ENCODE measurements at places on chromosomes 2 and 18.

DNA sequence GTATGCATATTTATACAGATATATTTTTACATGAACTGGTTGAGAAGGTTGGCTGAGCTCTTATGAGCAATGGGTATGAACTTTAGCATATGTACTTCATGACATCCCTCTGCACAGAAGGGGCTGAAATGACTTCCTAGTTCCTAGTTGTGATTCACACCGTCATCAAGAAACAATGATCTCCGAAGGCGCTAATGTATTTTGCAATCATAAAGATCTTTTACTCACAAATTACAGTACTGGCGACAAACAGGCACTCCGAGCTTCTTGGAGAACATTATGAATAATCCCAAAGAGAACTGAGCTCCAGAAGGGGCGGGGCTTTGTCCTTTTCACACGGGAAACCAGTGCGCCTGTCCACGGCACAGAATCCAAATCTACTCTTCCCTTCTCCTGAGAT is 18.1 kb downstream of the BCL2 start:
- DNase-seq, result peak; percentile 39

DNA sequence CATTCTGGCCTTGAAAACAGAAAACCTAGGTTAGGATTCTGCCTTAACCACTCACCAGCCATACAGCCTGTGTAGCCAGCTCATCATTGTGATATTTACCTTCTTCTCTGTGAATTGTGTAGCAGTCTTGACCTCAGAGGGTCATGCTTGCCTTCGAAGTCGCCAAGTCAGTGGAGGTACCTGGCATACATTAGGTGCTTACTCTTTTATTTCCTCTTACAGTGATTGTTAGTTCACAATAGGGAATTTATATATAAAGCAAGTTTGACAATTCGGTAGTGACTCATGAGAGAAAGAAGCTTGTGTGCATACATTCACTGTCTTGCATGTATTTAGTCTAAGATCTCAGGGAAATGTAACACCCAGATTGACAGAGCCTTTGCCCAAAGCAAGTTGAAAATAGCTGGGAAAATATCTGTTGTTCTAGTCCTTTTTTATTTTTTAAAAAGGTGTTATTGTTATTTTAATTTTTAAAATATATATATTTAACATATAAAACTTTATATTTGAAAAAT is 290.6 kb downstream of the PTGR3 start:
- DNase-seq, result no peak

- no peak for DNase-seq
These were observed 56.7 kb downstream of the LBH start for GRCh38 chr2:30287857-30288513.

DNA sequence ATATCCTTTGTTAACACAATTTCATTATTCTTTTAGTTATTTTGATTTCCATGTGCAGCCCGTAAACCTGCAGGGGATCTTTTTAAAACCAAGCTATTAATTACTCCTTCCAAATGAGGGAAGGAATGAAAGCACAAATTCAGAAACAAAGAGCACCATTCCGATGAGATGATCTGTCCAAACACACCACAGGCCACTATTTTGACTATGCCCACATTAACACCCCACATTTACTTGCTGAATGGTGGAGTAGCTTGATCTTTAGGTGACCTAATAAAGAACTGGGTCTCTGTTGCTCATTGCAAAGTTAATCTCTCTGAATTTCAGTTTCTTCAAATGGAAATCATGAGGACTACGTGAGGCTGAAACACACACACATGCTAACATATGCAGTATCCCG is 218.0 kb downstream of the IRS1 start:
- DNase-seq, result no peak

GRCh38 chr18:44673256-44673880 is 7.3 kb upstream of the SETBP1 start:
- no peak for DNase-seq

- peak; percentile 75 for DNase-seq
These were observed 1.0 kb upstream of the PEX13 start for GRCh38 chr2:61016392-61017002.

DNA sequence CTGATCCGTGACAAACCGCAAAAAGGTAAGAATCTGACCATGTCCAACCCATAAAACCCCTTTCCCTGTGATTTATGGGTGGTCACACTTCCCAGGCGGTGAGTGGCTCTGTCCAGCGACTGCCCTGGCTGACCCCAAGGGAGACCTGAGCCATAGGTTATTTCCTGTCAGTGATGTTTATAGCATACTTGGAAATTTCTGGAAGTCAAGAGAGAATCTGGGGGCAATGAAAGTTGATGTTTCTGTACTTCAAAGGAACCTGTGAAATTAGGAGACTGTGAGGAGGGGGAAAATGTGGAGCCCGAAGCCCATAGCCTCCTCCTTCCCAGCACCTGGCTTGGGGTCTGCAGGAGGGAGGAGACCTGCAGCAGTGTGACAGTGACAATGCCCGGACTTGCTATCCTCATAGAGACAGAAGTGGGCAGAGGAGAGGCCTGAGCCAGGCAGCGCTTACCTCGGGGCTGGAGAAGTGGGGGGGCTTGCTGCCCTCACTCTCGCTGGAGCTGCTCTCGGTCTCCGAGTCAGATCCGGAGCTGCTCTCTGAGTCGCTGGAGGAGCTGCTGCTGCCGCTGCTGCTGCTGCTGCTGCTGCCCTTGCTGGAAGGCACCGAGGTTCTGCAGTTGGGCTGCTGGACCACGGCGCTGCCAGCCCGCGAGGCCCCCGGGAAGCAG is 111.3 kb upstream of the REV1 start:
- no peak for DNase-seq

DNA sequence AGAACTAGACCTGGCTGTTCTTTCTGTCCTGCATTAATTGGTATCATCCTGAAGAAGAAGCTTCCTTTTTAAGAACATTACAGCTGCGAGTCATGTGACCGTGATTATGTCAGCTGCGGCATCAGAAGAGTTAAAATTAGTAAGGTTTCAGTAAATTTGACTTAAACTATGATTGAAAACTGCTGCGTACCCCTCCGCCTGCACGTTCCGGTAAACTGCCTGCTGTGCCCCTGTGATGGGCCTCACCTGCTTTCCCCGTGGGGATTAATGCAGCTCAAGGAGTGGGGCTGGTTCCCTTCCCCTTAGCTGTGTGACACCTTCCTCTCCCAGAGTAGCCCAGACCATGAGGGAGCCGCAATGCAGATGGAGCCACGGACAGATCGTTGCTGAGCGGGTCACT is 36.1 kb upstream of the MYO3B start:
- DNase-seq, result no peak

DNA sequence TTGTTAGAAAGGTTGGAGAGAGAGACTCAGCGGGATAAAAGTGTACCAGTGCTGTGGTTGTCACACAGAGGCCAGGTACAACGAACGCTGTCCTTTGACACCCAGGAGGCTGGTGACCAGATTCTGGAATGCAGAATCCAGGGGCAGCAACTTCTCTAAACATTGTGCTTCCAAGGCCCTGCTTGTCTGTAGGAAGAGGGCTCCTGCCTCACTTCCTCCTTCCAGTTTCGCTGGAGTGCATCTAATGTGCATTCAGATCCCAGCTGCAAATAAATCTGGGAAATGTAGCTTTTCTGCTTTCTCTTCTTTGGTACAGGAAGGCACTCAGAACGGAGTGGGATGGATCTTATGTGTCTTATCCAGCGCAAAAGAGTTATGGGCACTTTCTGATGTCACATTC is 171.8 kb upstream of the ATP5MC3 start:
- no peak for DNase-seq

GRCh38 chr18:36673452-36673851 is 155.3 kb downstream of the TPGS2 start:
- DNase-seq, result no peak

DNA sequence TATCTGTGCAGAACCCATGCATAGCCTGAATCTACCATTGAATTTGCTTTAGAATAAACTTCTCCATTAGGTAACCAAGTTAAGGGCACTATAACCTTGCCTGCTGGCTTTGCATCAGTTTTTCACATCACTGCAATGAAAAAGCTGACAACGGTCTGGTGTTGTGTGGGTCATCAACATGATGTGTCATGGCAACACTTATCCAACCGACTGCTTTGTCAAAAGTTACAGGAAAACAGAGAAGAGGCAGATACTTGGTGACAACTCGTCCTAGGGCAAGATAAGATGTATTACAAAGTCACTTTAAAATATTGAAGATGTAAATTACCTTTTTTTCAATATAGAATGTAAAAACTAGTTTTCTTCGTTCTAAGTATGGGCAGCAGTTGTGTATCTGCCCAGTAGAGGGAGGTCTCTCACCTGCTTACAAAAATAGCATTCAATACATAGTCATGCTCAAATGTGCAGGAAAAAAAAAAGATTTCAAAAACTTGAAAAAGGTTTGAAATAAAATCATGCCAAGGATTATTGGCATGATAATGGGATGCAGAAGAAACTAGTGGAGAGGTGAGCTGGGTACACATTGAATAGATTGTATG is 96.3 kb downstream of the EVA1A start:
- no peak for DNase-seq

DNA sequence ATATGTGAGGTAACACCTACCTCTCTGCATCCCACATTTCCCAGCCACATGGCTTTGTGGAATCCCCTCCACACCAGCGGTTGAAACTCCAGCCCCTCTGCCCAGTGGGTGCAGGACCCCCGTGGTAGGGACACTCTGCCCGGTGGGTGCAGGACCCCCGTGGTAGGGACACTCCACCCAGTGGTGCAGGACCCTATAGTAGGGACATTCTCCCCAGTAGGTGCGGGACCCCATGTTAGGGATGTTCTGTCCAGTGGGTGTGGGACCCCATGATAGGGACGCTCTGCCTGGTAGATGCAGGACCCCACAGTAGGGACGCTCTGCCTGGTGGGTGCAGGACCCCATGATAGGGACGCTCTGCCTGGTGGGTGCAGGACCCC is 11.5 kb downstream of the COPS9 start:
- no peak for DNase-seq

GRCh38 chr2:174748948-174749347 is 15.3 kb downstream of the CHRNA1 start:
- peak; percentile 85 for DNase-seq

- no peak for DNase-seq
These were observed 316.2 kb downstream of the EPHA4 start for GRCh38 chr2:221255862-221256261.

DNA sequence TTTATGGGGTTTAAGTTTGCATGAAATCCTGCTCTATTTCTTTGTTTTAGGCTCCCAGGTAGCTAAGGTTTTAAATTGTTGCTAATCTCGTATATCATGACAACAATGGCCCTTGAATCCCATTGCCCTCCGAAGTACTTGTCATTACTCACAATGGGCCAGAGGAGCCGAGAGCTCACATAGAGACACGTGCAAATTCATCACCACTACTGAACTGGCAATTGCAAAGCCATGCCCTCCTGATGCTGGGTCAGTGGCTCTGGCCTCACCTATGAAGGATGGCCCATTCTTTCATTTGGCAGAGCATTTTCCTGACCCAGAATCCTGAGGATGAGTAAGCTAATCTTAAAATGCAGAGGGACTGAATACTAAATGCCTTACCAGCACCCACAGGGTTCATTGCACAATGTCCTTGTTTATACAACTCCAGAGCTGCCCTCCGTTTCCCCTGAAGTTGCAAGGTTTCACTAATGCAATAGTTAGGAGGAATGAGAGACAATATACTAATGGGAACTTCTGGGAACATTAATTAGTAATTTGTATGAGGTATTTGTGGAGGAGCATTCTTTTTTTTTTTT is 71.6 kb upstream of the GAREM1 start:
- DNase-seq, result no peak

- DNase-seq, result peak; percentile 46
These were observed 32.6 kb downstream of the FASTKD2 start for GRCh38 chr2:206798000-206798399.

GRCh38 chr2:28413899-28414295 is 21.2 kb downstream of the FOSL2 start:
- no peak for DNase-seq

DNA sequence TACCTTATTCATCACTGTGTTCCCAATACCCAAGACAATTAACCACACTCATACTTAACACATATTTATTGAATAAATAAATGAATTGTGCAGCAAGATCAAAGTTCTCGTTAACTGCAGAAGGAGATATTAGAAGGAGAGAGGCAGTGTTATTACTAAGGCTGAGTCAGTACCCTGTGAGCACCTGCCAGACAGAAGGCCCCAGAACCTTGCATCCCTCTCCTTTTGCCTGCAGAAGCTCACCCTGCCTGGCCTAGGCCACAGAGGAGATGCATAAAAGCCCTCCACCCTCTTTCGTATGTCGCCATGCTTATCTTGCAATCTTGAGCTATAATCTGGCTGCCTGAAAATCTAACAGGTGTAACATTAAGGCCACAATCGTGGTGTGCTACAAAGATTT is 20.5 kb upstream of the RNF149 start:
- no peak for DNase-seq

All from activated CD4-positive, alpha-beta T cell treated with anti-CD3 and anti-CD28 coated beads for 36 hours (primary cell).